CD8-positive, alpha-beta memory T cell (primary cell): ENCODE measurements at places on chromosomes 11 and 22. TPM values are rescaled to one million over a fixed set of nuclear protein-coding genes. Genes with fewer than 3 reads are reported as not detected.

OR51F1 gene
- not detected for total RNA-seq

NLRP14 gene
- not detected for total RNA-seq

CD82 gene
- total RNA-seq = 388 TPM

MIAT gene
- total RNA-seq = 52.2 TPM

TPBGL gene
- not detected for total RNA-seq

BIK gene
- total RNA-seq = 4.1 TPM

UPK2 gene
- total RNA-seq = 0.22 TPM
